Fibroblast of skin of back (primary cell): ENCODE measurements at places on chromosomes 12 and 14.

DNA sequence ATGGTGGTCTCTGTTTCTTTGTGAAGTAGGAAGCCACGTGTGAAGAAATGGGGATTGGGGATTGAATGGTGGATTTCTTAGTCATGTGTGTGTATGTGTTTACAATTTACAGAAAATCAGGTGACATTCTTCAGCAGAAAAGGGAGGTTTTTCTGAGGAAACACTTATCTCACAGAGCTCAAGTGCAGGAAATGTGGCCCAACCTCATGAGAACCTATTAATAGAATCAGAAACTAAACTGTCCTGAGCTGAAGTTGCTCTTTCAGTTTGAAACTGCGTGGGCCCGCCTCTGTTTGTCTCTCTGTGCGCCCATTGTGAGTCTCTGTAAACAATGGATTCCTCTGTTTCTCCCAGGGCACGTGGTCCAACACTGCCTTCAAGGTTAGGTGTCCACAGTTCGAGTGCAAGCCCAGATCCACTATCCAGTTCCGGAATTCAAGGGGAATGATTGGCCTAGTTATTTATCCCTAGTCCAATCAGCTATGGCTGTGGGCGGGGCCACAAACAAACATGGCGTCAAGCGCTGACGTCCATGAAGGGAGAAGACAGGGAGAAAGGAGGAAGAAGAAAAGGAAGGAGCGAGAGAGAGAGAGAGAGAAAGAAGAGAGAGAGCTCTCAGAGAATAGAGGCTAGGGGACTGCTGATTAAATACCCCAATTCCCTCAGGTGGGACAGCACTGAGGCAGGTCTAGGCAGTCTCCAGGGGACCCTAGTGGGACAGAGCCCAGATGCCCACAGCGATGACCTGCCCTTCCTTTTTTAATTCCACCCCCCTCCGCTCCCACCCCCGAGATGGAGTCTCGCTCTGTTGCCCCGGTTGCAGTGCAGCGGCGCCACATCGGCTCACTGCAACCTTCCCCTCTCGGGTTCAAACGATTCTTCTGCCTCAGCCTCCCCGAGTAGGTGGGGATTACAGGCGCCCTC is 31.4 kb upstream of the C12orf76 start:
- DNase-seq = no peak

DNA sequence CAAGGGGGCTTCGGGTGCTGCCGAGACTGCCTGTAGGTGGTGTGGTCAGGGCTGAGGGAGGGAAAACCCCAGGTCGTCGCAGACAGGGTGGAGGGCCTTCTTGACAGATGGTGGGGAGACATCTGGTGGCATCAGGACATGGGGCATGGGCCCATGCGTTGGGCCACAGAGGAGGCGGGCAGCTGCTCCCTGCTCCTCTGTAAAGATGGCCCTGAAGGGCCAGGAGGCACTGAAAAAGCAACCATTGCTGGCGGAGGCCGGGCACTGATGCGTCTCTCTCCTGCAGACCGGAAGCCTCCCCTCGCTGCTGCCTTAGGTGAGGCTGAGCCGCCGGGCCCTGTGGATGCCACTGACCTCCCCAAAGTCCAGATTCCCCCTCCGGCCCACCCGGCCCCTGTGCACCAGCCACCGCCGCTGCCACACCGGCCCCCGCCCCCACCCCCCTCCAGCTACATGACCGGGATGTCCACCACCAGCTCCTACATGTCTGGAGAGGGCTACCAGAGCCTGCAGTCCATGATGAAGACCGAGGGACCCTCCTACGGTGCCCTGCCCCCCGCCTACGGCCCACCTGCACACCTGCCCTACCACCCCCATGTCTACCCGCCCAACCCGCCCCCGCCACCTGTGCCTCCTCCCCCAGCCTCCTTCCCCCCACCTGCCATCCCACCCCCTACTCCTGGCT is 28.8 kb downstream of the CCNK start:
- no peak for DNase-seq

- no peak for DNase-seq
Observed at GRCh38 chr14:96081767-96082400, 42.7 kb downstream of the C14orf132 start.

GRCh38 chr12:111084158-111084557 is 163.8 kb upstream of the MYL2 start:
- DNase-seq = no peak

DNA sequence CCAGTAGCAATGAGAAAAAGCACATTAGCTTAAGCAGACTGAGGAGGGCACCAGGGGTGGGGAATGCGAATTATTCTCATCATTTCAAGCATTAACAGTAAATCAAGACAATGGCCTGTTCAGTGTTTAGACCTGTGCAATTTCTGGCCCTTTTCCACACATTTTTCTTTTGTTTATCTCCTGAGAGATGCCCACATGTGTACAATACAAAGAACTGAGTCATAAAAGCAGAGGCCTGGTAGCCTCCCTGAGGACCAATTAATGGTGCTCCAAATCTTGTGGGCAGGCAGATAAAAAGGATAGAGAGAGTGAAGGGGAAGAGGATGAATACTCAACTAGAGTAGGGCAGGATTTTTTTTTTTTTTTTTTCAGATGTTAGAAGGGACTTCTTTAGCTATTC is 480.8 kb downstream of the RERGL start:
- DNase-seq = no peak

- DNase-seq = peak; percentile 62
Observed at GRCh38 chr12:20624718-20625117, 70.4 kb upstream of the SLCO1C1 start.

GRCh38 chr12:68614105-68614679 is 3.5 kb downstream of the RAP1B start:
- DNase-seq = no peak

GRCh38 chr12:6768990-6769389 is 2.8 kb downstream of the PTMS start:
- peak; percentile 34 for DNase-seq

DNA sequence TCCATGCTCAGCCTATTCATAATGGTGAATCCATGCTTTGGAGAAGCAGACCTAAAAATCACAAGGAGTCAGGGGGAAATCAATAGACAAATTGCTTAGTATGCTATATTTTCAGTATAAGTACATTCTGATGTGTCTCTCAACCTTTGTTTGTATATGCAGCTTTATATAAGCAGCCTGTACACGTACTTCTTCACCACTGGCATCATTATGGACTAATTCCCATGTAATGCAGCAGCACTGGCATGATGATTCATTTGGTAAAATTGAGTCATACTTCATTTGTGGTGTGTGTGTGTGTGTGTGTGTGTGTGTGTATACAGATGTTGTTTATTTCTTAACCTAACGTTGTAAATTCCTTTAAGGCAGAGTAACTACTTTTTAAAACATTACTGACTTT is 10.9 kb downstream of the DCP1B start:
- DNase-seq = peak; percentile 90

DNA sequence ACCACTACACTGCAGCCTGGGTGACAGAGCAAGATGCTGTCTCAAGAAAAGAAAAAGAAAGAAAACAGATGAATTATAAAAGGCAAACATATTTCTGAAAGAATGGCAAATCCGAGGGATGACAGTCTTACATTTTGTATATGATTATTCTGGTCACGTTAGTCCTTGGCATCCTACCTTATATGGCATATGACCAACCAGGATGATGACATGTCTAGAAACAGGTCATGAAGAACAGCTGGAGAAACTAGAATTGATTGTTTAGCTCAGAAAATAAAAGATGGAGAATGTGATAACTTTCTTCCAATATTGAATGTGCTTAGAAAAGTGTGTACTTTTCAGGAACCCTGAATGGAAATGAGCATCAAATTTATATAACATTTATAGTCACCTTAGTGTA is 19.2 kb downstream of the SLC2A14 start:
- DNase-seq = no peak

GRCh38 chr12:28575593-28576205 is 385.4 kb downstream of the CCDC91 start:
- no peak for DNase-seq

GRCh38 chr12:77578466-77579220 is 252.1 kb upstream of the NAV3 start:
- peak; percentile 73 for DNase-seq

GRCh38 chr12:125402874-125403789 is 337.9 kb downstream of the AACS start:
- DNase-seq = peak; percentile 28
